ENCODE measurements at places on chromosomes 1 and 21.
A peak's percentile ranks its signal among the peaks of the same experiment; 100 is the strongest.

DNA sequence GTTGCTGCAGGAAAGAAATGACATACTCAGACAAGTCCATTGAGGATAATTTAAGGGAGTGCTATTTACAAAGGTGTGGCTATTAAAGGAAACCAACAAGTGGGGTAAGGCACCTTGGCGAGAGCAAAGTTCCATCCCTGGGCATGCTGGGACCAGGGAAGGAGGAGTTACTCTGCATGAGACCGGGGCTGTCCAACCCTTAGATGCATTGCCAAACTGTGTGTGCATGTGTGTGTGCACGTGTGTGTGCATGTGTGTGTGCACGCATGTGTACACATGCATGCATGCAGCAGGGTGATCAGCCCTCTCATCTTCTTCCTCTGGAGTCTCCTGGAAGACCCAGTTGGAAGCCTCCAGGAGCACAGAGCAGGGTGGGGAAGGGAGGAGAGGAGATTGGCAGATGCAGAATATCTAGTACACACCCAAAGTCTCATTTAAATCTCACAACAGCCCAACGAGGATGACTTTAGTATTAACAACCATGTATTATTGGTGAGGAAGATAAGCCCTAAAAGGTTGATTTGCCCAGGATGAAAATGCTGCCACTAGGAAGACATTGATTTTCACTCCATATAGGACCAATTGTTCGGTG, 72.2 kb upstream of the CD34 start:
- DNase-seq: no peak

DNA sequence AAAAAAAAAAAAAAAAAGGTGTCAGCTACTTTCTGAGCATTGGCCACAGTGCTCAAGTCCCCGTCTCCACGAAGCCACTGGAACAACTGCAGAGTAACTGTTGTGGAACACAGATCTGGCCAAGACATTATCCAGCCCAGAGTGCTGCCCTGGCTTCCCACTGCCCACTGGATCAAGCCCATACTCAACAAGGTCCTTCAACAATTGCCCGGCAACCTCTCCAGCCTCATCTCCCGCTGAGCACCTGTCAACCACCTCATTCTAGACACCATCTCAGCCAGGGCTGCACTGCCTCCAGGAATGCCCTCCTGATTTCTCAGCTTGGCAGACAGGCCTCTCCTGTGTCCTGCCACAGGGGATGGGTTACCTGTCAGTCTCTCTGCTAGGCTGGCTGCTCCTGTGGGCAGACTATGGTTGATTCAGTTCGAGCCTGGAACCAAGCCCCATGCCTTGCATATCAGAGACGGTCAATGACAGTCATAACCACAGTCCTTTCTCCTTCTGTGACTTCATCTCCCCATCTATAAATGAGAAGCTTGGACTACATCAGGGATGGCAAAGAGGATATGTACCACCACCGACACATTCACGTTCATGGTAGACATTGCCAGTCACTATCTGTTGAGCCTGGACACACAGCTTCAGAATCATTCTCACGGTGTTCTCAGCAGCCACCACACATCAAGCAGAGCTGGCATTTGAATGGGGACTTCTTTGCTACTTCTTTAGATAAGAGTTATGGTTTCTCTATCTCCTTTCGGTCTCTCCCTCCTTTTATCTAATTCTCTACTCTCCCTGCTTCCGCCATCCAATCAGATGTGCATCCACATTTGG, 76.9 kb downstream of the MRPL37 start:
- DNase-seq: no peak

DNA sequence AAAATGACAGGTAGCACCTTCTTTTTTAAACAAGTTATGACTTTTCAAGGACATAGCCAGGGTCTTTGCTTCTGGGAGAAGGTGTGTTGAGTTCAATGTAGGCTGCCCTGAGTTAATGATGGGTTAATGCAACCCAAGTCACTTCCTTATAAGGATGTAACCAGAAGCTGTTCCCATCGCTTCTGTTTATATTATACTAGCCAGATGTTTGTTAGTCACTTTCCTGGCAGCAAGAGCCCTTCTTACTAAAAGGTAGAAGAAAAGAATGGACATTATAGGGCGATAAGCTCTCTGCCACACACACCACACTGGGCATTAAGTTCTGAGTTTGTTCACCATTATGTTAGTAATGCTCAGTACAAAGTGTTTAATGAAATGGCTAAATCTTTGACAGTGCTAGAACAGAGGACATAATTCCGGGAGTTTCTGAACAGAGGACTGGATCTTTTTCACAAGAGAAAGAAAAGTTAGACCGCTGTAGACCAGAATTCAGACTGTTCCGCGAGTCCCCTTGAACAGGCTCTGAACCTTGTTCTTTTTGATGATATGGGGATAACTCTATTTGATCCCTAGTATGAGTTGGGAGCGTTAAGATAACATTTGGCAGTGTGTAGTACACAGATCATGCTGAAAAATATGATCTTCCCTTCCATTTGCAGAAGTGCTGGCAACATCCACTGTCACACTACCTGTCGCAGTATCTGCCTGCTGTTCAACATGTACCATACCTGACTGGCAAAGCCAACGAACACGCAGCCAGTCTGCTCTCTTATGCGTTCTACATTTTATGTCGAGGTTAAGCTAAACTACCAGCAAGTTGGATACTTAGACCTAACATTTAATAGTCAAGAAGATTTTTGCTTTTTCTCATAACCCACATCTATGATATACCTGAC, 41.0 kb downstream of the DEGS1 start:
- no peak for DNase-seq

DNA sequence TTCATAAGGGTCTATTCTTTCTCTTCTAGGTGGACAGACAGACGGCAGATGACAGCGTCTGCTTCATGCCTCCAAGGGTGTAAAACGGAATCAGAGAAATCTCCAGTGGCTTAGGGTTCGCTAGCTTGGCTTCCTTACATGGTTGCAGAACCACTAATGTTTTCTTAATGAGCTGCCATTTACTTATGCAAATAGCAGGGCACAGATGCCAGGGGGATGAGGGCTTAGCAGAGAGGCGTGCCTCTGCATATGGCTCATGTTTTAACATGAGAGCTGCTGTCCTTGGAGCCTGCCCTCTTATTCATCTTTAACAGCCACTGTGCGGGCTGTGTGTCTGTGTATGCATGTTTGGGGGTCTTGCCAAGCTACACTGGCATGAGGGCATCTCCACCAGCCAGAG, 119.6 kb downstream of the IER5 start:
- DNase-seq: no peak

DNA sequence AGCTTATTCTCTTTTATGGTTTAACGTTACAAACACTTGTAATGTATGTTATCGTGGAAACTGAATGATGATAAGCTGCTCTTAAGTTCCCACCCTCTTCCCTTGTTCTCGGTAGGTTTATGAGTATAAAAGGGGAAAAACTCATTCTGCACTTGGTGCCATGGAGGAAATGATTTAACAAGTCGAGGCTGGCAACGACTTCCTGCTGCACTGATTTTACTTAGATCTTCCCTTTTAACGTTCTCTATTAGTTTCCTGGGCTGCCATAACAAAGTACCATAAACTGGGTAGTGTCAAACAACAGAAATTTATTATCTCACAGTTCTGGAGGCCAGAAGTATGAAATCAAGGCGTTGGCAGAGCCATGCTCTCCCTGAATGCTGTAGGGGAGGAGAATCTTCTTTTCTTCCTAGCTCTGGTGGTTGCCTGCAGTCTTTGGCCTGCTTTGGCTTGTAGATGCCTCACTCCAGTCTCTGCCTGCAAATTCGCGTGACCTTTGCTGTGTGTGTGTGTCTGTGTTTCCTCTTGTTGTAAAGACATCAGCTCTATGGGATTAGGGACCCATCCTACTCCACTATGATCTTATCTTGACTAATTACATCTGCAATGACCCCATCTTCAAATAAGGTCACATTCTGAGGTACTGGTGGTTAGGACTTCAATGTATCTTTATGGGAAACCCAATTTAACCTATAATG, 26.3 kb downstream of the HUNK start:
- no peak for DNase-seq

DNA sequence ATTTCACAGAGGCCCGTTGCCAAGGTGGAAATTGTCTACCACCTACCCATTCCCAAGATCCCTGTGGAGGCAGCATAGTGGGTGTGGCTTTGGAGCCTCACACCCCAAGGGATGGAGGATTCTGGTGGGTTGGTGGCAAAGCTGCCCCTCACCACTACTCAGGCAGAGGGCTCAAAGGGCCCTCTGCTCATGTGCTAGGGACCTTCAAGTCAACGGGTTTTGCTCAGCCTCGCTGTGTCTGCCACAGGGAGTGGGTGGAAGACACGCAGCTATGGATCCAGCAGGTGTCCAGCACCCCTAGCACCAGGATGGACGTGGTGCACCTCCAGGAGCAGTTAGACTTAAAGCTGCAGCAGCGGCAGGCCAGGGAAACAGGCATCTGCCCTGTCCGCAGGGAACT, 2.3 kb downstream of the DNALI1 start:
- no peak for DNase-seq

- DNase-seq: no peak
These were observed 18.6 kb upstream of the SLAMF9 start for GRCh38 chr1:159972443-159973205.

DNA sequence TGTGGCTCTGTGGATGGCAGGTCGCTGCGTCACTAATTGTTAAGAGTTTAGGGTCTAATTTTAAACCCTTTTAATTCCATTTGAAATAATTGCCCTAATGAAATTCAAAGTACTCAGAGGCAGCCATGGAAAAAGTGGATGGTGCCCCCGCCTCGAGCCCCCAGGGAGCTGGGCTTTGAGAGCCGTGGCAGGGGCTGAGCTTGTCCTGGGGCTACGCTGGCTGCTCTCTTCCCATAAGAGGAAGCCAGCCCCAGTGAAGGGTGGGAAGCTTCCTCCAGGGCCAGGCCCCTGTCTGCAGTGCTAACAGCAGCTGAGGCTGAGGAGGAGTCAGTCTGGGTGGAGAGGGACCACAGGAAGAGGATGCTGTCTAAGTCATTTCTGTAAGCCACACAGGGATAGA, 315.0 kb upstream of the POU3F1 start:
- no peak for DNase-seq

- DNase-seq: no peak
These were observed 51.1 kb downstream of the SWT1 start for GRCh38 chr1:185207980-185208602.

DNA sequence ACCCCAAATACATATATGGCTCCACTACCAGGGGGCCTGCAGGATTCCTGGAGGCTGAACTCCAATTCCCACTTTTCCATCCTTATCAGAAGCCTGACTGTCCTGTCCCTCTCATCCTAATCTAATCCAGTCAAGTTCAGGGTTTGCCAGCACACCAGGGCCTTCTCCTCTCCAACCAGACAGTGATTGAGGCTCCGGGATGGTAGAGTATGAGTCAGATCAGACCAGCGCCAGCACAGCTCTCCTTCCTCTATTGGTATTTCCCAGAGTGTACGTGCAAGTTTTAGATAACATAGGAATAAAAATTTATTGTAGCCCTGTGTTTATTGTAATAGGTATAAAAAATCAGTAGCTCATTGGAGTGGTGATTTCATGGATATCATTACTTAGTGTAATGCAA, 24.5 kb upstream of the RCSD1 start:
- DNase-seq: no peak

GRCh38 chr1:16644193-16644481, 22.6 kb downstream of the RNU1-3 start:
- DNase-seq: no peak

- DNase-seq: no peak
These were observed 171.1 kb upstream of the KLHDC7A start for GRCh38 chr1:18309552-18310155.

DNA sequence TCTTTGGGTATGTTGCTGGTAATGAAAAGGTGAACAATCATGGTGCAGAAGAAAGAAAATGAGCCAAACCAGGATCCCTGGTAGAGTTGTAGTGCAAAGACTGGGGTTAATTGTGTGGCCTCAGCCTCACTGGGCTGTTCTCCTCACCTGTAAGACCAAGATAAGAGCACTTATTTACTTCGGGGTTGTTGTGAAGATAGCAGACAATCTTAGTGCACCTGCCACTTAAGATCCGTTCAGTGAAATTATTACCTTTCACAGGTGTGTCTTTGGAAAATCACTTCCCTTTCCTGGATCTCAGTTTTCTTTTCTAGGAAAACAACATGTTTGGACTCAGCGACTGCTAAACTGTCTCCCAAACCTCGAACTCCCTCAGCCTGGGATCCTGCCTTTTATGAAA, 1.3 kb upstream of the FGGY start:
- no peak for DNase-seq

- no peak for DNase-seq
These were observed 7.0 kb upstream of the SOX13 start for GRCh38 chr1:204065986-204066300.

DNA sequence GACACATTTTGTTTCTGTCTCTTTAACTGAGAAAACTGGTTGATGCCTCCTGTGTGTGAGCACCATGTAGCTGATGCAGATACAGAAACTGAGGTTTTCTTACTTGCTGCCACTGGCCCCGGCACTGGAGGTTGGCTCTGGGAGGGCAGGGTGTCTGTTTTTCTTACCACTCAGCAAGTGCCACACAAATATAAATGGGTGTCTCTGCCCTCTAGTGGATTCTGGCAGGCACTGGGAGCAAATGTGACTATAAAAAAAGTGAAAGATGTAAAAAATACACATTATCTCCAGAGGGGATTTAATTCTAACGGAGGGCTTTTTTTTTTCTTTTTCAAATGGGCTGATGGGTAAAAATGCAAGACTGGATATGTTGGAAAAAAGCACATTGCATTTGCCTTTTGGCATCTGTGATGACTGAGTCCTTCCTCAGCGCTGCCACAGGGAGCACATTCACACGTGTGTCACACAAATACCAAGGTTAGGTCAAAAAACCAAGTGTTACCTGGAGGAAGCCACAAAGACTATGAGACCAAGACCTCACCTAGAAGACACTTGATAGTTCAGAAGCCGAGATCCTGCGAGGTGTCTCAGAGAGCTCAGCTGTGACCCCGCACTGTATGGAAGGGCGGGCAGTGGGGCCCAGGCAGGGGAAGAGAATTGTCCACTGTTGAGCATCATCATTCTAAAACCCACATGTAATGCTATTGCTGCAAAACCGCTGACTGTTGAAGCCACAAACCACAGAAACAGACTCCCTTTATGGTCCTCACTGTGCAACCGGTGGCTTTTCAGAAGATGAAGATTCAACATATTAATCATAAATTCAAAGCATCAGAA, 18.9 kb downstream of the PGBD2 start:
- DNase-seq: peak; percentile 25

GRCh38 chr1:222195857-222196256, 352.0 kb downstream of the HHIPL2 start:
- DNase-seq: no peak

DNA sequence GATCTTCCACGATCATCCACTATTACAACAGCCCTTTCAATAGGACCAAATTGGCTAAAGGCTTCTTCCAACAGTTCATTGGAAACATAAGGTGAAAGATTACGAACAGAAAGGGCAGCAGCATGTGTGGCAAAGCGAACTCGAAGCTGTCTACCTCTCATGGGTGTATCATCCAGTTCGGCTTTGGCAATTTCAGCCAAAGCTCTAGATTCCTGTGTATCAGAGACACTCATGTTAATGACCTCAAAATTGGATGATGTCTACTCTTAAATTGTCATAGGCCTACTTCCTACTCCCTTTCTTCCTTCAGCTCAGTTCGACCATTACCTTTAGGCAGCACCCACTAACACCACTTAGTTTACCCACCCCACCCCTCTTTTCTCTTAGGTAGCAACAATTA, 2.2 kb downstream of the SFPQ start:
- DNase-seq: no peak

- no peak for DNase-seq
These were observed 732.4 kb downstream of the MATN1 start for GRCh38 chr1:29991025-29991424.
